Right kidney (tissue), 9 donors: ENCODE measurements at places on chromosomes 1 and 21.

DNA sequence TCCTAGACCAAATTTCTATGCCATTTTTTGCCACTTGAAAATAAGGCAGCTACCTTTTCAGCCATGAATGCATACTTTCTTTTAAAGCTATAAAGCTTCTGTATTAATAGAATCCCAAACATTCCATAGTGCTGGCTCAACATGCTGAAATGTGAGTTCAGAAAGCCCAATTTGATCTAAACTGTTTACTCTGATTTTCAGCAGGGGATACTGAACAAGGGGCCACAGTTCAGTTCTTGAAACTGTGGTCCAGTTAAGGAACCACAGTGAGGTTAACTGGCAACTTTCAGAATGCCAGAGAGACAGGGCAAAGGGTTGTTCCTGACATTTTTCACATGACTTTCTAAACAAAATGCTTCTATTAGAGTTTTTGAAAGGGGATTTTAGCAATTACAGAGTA lies 85.7 kb upstream of the COL11A1 start:
- DNase-seq, result no peak

DNA sequence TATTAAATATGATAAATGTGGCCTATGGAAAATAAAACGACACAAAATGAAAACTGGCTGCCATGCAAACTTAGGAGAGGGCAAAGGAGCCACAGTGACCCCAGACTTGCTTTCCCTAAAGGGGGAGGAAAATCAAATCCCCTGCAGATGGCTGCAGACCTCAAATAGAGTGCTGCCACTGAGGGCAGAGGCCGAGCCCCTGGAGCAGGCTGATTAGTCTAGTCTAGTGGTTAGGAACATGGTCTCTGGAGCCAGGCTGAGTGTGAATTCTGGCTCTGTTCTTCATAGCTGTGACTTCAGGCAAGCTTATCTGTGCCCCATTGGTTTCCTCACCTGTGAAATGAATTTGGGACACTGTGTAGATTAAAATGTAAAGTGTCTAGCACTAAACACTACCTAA lies 60.8 kb downstream of the ITPKB start:
- no peak for DNase-seq

DNA sequence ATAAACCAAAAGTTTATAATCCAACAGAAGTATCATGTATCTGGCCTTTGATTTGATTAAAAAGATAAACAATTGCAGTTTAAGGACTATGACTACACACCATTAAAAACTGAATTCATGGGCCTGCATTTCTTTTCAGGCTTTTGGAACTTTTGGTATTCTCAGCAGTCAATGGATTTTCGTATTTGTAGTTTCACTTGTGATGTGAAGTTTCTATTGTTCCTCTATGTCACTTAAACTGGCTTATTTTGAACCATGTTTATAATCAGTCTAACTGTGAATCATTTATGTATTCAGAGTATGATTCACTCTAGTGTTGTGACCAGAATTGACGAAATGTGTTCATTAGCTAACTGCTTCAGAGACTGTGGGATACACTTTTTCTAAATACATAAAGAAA lies 132.9 kb downstream of the COQ8A start:
- no peak for DNase-seq

DNA sequence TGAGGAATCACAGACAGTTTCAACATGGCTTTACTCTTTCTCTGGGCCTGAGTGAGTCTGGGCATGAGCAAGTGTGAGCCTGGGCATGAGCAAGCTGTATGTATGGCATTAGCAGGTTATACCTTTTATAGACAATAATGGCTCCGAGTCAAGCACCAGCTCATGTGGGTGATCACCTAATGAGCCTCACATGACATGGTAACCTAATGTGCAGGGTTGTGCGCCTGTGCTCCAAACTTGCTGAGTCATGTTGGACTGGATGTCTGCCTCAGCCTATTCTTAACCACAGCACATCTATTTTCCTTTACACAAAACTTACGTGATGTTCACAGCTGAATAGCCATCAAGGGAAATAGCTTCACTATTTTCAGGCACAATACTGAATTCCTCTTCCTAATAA lies 236.2 kb upstream of the NRIP1 start:
- no peak for DNase-seq

DNA sequence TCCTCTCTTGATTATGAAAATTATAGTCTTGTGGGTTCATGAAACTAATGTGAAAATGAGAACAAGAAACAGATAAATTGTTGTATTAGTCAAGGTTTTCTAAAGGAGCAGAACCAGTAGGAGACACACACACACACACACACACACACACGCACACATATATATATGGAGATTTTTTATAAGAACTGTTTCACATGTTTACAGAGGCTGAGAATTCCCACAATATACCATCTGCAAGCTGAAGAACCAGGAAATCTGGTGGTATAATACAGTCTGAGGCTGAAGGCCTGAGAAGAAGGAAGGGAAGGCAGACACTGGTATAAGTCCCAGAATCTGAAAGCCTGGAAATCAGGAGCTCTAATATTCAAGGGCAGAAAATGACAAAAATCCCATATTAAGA lies 70.9 kb upstream of the RGS18 start:
- DNase-seq, result no peak

GRCh38 chr1:85203573-85204171 lies 2.9 kb upstream of the SYDE2 start:
- DNase-seq, result no peak

DNA sequence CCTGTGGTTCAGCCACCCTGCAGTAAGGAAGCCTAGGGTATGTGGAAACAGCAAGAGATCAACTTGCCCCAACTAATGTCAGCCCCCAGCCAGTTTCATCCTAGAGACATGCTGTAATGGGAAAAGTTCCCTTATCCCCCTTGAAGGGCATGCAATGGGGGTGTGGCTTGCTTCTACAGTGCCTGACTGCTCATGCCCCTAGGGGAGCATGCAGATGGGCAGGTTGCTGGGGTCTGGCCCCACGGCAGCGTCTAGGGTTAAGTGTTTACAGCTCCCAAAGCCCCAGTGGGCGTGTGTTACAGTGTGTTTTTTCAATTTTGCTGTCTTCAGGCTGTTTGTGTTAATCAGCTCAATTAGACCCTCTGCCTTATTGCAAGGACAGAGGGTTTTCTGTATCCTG lies 1105.9 kb downstream of the AMY1C start:
- no peak for DNase-seq

GRCh38 chr1:217917281-217917887 lies 286.2 kb downstream of the SPATA17 start:
- no peak for DNase-seq

- no peak for DNase-seq
Observed at GRCh38 chr1:226405411-226405988, 2.4 kb downstream of the PARP1 start.

DNA sequence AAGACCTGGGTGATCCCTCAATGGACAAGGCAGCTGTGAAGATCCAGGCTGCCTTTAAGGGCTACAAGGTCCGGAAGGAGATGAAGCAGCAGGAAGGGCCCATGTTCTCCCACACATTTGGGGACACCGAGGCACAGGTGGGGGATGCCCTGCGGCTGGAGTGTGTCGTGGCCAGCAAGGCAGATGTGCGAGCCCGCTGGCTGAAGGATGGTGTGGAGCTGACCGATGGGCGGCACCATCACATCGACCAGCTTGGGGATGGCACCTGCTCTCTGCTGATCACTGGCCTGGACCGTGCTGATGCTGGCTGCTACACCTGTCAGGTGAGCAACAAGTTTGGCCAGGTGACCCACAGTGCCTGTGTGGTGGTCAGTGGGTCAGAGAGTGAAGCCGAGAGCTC lies 85.2 kb downstream of the TRIM11 start:
- no peak for DNase-seq

- DNase-seq, result no peak
Observed at GRCh38 chr1:230299191-230300006, 126.7 kb downstream of the PGBD5 start.

DNA sequence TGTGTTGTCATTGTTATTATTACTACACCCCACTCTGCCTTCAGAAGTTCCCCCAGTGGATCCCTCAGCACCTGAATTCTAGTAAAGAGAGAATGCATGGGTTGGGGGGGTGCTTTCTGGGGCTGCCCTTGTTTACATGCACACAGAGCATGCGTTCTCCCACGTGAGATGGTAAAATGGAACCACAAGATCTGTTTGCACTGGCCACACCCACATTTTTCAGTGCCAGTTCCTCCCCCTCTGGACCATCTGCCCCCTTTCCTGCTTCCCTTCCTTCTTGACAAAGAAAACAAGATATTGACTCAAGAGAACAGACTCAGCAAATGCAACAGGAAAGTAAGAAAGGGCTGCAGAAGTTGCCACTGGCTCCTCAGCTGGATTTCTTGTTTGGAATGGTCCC lies 8.9 kb downstream of the SLC6A17 start:
- DNase-seq, result no peak

- DNase-seq, result no peak
Observed at GRCh38 chr1:15504436-15504835, 19.6 kb downstream of the CASP9 start.

- no peak for DNase-seq
Observed at GRCh38 chr1:221405146-221405545, 336.7 kb downstream of the DUSP10 start.

- no peak for DNase-seq
Observed at GRCh38 chr1:162168261-162168660, 98.8 kb downstream of the NOS1AP start.

DNA sequence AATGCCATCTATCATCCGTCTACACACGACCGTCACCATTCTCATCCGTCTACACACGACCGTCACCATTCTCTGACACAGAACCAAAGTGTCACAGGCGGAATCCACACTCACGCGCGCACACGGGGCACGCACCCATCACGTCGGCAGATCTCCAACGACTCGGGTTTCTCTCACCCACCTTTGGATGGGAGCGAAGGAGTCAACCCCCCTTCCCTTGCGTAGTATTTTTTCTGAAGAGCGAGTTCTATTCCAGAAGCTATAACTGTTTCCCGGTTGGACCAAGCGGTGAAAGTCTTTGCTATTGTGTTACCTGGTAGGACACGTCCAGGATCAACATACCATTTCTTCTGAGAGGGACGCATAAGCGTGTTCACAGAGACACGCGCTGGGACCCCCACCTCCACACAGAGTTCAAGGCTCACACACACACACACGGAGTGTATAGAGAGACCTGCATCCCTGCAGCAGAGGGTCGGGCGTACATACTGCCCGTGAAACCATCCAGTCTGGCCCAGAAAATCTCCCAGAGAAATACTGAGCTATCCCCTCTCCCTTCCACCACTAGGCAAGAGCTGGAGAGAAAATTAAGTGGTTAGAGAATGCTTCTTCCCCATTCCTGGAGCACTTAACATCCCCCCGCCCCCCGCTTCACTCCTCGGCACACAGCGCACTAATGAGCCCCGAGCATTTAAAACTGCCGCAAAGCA lies 741 bp downstream of the DUSP10 start:
- no peak for DNase-seq
